ENCODE measurements at places on chromosomes 12 and 14.

DNA sequence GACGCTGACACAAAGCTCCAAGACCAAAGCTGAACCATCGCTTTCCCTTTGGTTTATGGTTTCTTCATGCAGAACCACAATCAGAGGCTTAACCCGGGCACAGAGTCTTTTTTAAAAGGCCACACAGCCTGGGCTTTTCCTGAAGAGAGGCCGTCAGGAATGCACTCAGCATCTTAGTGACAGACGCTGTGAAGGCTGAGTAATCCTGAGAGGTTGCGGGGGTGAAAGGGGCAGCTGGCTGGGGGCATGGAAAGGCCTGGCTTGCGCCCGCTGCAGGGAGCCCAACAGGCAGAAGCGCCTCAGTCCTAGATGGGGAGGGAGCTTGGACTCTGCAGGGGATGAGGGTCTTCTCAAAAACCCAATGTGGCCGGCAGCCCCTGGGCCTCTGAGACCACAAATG is 13.6 kb downstream of the CTDSP2 start:
- peak; percentile 76 for DNase-seq

- no peak for DNase-seq
These were observed 540 bp downstream of the PAX9 start for GRCh38 chr14:36662258-36662542.

DNA sequence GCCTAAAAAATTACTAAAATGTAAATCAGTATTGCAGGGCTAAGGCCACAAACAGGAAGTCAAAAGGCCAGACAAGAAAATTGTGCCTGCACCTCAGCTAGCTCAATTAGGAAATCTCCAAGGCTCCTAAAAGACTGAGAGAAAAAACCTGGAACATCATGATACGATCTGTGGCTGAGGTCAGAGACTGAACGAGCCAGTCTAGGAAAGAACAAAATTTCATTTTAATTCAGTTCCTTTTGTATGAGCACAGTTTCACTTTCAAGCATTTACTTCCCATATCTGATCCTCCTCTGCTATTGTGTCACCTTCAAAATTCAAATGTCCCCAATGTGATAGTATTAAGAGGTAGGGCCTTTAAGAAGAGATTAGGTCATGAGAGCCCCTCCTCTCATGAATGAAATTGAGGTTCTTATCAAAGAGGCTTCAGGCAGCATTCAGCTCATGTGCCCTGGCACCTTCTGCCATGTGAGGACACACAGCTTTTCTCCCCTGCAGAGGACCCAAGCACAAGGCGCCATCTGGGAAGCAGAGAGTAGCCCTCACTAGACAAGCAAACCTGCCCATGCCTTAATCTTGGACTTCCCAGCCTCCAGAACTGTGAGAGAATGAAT is 14.8 kb downstream of the PRKAB1 start:
- DNase-seq: no peak

GRCh38 chr12:24697769-24698168 is 251.1 kb downstream of the BCAT1 start:
- DNase-seq: no peak

GRCh38 chr12:103673891-103674375 is 86.9 kb downstream of the STAB2 start:
- DNase-seq: peak; percentile 86
